ENCODE measurements at places on chromosomes 7 and 10.

- DNase-seq: no peak
Measured at GRCh38 chr7:79403879-79404278, 49.6 kb downstream of the MAGI2 start.

DNA sequence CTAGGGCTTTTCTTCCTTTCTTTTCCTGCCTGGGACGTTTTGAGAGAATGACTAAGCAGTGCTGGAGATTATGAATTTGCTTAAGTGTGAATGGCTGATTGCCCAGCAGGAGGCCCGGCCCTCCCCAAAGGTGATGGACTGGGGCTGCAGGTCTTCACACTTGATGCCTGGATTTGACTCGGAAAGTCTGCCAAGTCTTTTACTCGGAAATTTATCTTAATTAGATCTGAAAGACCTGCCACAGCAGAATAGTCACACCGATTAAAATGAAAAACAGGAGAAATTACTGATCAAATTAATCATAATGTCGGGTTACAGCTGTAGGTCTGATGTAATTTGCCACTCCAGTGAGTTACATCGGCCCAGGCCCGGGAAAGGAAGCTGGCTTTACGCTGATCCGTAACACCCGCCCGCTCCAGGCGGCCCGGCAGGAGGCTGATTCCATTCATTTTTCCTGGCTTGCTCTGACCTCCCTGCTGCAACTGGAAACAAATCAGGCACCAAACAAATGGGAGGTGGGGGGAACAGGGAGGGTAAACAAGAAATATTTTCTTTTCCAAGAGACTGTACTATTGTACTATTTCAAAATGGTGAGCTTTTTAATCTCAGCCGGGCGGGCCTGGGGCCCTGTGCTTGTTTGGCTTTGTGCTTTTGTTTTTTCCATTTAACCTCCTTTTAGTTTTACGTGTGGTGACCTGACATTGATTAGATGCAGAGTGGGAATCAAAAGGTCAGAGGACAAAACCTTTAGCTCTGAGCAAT, 212.4 kb upstream of the YAE1 start:
- no peak for DNase-seq

GRCh38 chr10:29430101-29430500, 141.2 kb downstream of the LYZL1 start:
- DNase-seq: no peak

GRCh38 chr7:43761938-43762692, 3.6 kb downstream of the BLVRA start:
- DNase-seq: no peak

GRCh38 chr10:30197186-30197585, 137.8 kb upstream of the JCAD start:
- DNase-seq: no peak

- no peak for DNase-seq
Measured at GRCh38 chr10:51800121-51800520, 100.7 kb upstream of the CSTF2T start.

DNA sequence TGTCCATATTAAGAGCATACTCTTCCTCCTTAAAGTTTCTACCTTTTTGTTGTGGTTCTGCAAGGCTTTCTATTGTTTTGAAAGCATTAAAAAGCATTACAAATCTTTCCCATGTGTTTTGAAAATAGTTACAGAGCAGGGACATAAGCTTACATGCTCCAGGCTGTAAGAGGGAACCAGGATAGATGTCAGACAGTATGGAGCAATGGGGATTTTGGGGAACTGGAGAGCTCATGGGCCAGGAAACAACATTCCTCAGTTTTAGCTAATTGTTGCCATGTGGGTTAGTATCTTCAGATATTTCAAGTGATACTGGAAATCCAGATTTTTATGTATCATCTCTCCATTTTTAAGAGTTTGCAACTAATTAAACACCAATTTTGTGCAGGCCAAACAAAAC, 3.5 kb downstream of the MDFIC start:
- no peak for DNase-seq

DNA sequence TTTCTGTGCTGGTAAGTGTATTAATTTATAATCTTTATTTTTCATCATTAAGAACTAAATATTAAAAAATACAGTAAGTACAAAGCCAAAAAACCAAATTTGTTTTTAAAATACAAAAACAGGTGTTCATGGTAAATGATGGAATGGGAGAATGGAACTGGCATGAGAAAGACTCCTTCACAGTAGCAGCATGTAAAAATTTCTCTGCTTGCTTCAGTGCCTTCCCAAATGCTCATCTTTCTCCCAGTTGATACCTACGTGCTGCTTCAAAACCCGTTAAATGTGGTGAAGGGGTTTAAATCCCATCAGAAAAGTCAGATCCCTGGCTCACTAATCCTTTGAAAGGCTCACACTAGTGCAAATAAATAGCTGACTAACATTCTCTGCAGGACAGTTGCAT, 4.2 kb downstream of the RNF133 start:
- no peak for DNase-seq

GRCh38 chr10:133275684-133276092, 980 bp downstream of the ADAM8 start:
- peak; percentile 43 for DNase-seq

DNA sequence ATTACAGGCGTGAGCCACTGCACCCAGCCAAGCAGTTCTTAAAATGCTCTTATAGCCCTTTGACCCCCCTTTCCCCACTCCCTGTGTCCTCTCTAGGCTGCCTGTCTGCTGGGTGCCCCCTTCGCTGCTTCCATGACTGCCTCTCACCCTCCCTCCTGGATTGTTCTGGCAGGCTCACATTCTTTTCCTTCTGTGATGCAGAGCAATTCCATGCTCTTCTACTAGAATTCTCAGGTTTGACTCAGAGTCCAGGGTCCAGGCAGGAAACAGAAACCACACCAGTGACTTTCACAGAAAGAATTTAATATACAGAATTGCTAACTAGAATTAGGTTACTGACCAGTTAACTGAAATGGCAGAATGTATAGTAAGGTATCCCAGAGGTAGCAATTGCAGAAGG, 244.8 kb downstream of the BAMBI start:
- DNase-seq: no peak

GRCh38 chr10:6385665-6386064, 182.9 kb downstream of the PFKFB3 start:
- DNase-seq: no peak

DNA sequence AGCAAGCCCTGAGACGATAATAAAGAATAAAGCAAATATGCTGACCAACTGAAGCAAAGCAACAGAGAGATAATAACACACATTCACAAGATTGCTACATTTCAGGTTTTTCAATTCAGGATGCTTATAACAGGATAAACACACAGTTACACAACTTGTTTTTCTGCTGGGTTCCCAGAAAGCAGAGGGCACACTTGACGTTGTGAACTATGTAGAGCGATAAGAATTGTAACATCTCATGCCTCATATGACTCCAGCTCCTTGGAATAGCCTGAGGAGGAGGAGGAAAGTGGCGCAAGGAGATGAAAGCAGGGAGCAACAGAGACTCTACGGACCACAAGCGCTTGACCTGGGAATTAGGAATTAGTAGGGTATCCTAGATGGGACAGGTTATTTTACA, 201.7 kb downstream of the SKAP2 start:
- no peak for DNase-seq

- DNase-seq: no peak
Measured at GRCh38 chr10:128060341-128061250, 65.6 kb downstream of the MKI67 start.

- DNase-seq: no peak
Measured at GRCh38 chr7:21020667-21021066, 234.0 kb upstream of the SP8 start.

GRCh38 chr7:35593899-35594298, 101.0 kb downstream of the HERPUD2 start:
- DNase-seq: peak; percentile 6

DNA sequence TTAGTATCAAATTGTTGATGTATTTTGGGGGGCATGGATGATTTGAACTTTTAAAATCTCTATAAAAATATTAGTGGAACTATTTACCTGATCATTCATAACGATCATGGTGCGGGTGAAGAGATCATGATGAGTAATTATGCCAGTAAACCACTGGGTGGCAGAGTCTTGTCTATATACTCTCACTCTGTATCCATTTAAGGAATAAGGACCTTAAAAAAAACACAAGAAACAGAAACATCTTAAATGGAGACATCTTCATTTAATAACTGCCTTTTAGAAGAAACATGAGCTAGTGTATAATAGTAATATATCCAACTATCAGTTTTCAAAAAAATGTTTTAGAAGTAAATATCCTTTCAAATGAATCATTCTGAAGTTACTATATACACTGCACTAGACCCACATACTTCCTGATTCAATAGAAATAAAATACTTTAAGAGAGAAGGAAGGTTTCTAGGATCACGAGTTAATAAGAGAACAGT, 84.0 kb downstream of the NRBF2 start:
- no peak for DNase-seq

DNA sequence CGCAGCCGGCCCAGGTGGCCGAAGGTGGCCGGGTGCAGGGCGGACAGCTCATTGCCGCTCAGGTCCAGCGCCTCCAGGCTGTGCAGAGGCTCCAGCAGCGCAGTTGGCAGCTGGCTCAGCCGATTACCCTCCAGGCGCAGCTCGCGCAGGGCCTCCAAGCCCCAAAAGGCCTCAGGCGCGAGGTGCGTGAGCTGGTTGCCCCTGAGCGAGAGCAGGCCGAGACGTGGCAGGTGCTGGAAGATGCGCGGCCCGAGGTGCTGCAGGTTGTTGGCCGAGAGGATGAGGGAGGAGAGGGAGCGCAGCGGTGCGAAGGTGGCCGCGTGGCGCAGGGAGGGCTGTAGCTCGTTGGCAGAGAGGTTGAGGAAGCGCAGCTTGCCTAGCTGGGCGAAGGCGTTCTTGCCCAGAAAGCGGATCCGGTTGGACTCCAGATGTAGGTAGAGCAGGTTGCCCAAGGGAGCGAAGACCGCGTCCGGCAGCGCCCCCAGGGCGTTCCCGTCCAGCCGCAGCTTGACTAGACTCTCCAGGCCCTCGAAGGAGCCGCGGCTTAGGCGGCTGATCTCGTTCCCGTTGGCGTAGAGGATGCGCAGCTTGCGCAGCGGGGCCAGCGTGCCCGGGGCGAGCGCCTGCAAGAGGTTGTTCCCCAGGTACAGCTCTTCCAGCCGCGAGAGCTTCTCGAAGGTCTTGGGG, 923 bp downstream of the TRIL start:
- DNase-seq: no peak

- DNase-seq: peak; percentile 16
Measured at GRCh38 chr10:97069576-97070362, 116.0 kb downstream of the SLIT1 start.

DNA sequence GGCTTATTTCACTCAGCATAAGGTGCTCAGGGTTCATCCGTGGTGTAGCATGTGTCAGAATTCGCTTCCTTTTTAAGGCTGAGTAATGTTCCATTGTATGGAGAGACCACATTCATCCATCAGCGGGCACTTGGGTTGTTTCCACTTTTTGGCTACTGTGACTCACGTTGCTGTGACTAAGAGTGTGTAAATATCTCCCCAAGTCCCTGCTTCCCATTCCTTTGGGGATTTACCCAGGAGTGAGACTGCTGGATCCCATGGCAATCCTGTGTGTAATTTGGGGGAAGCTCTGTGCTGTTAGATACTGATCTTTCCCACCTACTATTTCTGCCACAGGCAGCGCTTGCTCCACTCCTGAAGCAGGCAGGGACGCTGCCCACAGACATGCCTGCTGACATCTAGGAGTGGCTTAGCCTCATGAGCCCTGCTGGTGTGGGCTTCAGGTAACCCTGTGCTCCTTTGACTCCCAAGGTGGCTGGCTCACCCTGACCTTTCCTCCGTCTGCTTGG, 346.0 kb downstream of the FRMD4A start:
- no peak for DNase-seq

DNA sequence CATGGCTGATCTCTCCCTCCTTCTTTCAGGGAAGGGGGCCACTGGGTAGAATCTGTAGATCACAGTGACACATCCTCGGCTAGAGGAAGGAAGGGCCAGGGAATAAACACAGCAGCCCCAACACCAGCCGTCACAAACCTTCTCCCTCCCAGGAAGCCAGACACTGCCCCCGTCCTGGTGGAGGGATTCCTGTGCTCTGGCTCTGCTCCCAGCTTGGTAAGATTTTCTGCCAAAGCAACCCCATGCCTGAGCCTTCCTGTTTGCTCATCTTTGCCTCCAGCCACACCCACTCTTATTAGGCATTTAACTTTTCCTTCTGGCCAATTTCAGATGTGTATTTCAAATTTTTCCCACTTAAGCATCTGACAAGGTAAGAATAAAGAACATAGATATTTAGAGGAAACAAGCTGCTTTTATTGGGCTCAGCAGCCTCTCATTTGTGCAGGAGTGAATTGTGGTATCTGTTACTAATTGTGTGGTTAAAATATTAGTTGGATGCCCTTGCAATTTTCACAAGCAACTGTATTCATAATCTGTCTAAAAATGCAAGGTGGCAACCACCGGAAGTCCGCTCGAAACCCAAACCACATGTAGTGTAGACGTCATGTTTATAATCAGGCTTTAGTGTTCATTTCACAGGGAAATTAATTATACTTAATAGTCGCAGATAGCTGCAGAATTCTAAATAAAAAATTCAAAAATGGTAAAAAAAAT, 13.2 kb upstream of the NPS start:
- DNase-seq: no peak

DNA sequence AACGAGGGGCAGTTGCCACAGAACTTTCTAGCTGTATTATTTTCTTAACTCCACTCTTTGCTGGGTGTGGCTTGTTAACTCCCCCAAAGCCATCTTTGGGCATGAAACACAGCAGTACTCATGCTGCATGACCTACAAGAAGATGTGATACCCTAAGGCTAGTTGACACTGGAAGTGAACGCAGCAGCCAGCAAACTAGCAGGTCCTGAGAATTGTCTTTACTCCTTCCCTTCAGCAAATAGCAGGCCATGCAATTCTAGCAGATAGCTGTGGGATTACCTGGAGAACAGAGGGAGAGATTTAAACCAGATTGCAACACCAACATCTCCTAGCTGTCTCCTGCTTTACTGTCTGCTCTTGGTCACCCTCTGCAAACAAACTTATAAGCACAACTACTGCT, 688.0 kb upstream of the ZWINT start:
- DNase-seq: no peak

DNA sequence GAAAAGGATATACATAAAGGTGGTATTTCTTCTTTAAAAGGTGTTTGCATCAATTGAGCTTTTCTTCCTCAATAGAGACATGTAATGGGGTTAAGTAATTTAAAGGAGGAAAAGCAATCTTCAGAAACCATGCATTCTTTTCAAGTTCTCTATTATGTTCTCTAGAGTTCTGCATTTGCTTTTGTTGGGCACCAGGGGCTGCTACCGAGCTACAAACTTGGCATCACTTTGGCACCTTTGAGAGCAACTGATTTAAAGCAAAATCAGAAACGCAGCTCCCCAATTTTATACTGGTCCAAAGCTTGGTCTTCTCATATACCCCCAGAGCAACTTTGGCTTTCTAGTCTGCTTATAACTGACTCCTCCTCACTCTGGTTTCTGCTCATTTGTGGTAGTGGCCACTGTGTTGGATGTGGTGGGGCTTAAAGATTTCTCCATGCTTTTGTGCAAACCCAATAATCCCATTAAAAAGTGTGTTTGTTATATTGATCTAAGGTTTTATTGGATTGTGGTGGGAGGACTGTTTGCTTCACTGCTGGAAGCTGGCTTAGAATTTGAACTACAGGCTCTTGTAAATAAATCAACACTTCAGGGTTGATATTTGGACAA, 712.1 kb downstream of the PHTF2 start:
- no peak for DNase-seq
